ENCODE measurements at places on chromosomes 4 and X.

GRCh38 chr4:184851200-184851541 lies 25.4 kb upstream of the ACSL1 start:
- DNase-seq: no peak

DNA sequence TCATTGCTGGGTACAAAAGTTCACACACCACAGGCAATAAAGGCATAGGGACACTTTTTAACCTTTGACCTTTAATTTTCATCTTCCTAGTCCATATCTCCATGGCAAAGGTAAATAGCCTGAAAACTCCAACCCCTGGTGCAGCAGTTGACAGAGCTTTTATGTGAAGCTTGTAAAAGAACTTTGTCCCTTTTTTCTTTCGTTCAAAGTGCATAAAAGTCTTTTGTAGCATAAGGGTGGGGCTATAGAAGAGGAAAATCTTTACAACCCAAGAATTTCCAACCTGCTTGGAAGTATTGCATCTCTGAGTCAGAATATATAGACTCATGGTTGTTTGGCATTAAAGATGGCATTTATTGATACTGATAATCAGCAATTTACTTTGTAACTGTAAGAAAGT lies 20.4 kb downstream of the POF1B start:
- DNase-seq: no peak

- no peak for DNase-seq
These were observed 350.4 kb downstream of the RAB28 start for GRCh38 chr4:13133700-13134099.

GRCh38 chrX:41198410-41198809 lies 113.2 kb downstream of the USP9X start:
- DNase-seq: peak; percentile 6

- DNase-seq: peak; percentile 25
These were observed 153.6 kb downstream of the RASL11B start for GRCh38 chr4:53015681-53016080.

DNA sequence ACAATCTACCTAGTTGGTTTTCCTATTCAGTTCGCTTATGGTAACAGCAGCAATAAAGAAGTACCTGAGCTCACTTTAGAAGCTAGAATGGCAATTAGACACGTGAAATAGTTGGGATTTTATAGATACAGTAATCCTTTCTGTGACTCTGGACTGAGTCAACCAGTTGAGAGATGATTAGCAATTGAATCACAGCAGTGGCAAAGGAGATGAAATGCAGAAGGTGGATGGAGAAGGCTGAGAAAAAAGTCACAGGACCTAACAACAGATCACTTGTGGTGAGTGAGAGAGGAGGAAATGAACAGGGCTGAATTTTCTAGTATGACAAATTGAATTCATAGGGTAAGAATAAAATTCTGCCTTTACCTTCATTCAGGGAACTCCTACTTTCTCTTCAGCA lies 197.1 kb upstream of the MAGEB18 start:
- no peak for DNase-seq

DNA sequence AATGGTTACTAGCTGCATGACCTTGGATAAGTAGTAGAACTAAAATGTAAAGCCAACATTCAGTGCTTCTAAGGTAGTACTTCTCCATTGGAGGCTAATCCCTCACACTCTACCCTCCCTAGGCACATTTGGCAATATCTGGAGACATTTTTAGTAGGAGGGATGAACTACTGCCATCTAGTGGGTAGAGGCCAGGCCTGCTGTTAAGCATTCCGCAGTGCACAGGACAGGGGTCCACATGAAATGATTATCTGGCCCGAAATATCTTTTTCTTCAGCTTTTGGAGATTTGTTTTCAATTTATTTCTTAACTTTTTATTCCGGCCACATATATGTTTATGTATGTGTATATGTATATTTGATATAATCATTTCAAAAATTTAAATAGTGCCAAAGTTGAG lies 36.0 kb upstream of the SPANXC start:
- DNase-seq: no peak
